ENCODE measurements at places on chromosomes 16 and 17.

- DNase-seq: no peak
These were observed 40.5 kb upstream of the HS3ST3A1 start for GRCh38 chr17:13642188-13642587.

DNA sequence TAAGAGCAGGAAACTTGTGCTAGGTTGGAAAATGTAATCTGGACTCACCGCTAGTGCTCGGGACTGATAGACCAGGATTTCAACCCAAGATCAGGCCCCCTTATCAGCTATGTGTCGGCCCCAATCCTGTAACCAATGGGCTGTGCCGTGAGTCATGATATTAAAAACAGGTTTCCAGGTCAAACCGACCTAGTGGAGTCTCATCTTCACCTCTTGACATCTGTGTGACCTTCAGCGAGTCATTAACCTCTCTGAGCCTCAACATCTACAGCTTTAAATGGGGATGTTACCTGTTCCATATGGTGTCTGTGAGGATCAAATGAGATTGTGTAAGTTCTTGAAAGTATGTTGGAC, 512 bp downstream of the PMM2 start:
- DNase-seq: no peak

DNA sequence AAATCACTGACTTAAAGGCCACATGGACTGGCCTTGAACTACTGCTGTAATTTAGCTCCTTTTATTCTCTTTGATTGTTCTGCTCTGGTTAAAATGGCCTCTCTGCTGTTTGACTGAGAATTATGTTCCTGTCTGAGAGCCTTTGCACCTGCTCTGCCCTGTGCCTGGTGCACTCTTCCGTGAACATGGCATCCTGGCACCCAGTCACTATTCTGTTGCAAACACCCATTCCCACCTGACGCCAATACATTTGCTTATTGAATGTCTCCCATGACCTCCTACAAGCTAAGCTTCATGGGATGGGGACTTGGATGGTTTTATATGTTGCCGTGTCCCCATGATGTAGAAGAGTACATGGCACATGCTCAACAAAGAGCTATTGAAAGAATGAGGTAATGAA, 20.1 kb downstream of the HSD17B2 start:
- DNase-seq: no peak

- DNase-seq: no peak
These were observed 83.4 kb downstream of the ASIC2 start for GRCh38 chr17:33209671-33210070.
